Fibroblast of lung (primary cell): ENCODE measurements at places on chromosomes 5 and 9.

- DNase-seq, result no peak
These were observed 223.9 kb downstream of the PBX3 start for GRCh38 chr9:125971050-125971449.

DNA sequence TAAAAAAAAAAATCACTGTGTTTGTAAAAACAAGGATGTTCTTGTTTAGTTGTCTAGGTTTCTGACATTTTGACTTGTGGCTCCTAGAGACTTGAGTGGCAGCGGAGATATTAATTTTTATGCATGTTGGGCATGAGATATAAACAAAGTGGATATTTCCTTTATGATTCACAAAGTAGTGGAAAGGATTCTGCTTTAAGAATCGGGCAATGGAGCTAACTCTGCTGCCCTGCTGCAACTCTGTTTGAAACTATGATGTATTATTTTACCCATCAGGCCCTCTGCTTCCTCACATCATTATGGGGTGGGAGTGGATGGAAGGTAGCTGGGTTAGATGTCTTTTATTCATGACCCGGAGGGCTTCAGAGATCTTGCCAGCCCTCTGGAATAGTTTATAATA lies 94.1 kb upstream of the CD180 start:
- DNase-seq, result peak; percentile 57

GRCh38 chr9:133996531-133997520 lies 4.7 kb upstream of the VAV2 start:
- no peak for DNase-seq

DNA sequence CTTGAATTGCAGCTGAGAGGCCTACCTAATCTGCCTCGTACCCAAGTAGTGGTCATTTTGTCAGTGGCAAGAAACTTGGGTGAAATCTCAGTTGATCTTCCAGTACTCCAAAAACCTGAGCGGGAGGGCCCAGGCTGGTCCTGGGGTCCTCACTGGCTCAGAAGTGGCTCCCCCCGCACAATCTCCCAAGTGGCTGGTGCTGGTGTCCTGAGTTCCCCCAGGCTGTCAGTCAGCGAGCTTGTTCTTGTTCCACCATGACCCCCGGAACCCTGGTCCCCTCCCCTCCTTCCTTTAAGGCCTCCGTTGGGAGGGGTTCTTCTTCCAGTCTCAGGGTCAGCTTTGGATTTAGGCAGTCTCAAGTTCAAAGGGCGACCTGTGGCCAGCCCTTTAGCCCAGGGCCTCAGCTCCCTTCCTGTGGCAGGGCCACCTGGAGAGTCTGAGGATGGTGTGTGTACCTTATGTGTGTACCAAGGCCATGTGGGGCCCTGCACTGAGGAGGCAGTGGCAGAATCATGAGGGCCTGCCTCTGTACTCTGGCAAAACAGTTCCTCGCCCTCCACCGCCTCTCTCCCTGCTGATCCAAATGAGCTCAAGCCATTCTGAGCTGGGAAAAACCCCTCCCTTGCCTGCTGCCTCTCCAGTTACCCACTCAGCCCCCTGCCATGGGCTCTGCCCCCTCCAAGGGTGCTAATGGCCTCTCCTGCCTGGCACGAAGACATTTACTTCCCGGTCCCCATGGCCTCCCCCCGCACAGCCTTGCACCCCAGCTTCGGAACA lies 4.5 kb upstream of the DBN1 start:
- DNase-seq, result no peak

DNA sequence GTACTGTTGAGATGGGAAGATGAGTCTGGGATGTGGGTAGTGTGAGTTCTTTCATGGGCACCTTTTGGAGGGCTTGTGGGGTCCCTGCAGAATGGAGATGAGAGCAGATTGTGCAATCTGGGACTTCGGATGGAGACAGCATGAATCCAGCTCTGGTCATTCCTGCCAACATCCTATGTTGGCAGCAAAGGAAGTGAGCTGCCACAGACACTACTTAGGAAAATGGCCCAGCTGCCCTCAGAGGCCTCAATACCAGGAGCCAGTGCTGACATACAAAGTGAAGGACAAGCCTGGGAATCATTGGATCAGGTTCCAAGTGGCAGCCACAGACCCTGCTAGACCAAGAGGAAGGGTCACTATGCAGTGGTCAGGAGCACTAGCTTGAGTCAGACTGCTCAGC lies 402.8 kb downstream of the CDK5RAP2 start:
- no peak for DNase-seq

DNA sequence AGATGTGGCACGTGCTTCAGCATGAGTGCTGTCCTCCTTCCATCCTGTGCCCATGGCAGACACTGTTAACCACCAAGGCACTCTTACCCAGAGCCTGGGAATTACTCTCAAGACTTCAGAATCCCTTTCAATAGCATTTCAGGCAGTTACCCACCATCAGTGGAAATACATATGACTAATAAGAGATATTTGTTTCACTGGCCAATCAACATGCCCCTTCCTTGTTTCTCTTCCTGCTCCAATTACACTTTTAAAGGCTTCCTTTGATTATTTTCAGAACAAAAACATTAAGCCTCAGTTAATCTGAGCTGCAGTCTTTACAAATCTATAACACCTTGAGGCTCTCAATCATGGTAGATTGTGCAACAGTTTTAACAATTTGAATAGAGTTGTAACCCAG lies 70.8 kb downstream of the PRELID2 start:
- DNase-seq, result peak; percentile 2

GRCh38 chr9:136403915-136404800 lies 4.2 kb upstream of the SNAPC4 start:
- no peak for DNase-seq

DNA sequence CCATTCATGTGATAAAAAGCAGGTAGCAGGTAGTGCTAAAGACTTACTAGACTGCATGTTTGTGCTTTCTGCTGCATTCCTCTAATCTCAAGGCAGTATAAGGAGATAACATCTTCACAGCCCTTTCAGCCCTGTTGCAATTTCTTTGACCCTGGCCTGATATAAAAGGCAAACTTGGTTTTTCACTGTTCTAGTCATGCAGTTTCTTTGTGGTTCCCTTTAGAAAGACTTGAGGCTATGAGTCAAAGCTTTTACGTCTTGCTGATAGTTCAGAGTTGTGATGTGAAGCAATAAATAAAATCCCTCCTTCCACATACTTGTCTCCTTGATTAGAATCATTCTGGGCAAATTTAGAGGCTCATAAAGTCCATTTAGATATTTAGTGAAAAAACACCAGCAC lies 88.6 kb upstream of the CDKN2B start:
- peak; percentile 93 for DNase-seq

DNA sequence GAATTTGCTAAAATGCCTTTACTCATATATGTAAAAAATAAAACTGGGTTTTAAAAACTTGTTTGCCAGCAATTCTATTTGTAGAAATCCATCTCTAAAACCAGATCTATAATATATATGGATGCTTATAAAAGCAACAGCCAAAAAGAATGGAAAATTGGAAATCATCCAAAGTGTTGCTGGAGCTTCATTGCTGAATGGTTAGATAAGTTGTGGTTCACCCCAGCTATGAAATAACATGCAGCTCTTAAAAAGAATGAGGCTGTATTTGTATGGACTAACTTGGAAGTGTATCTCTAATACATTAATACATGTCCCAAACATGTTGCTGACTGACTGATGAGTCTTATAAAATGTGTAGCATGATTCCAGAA lies 76.2 kb downstream of the STK10 start:
- peak; percentile 90 for DNase-seq

- DNase-seq, result no peak
These were observed 293.9 kb upstream of the TARS1 start for GRCh38 chr5:33146881-33147280.

DNA sequence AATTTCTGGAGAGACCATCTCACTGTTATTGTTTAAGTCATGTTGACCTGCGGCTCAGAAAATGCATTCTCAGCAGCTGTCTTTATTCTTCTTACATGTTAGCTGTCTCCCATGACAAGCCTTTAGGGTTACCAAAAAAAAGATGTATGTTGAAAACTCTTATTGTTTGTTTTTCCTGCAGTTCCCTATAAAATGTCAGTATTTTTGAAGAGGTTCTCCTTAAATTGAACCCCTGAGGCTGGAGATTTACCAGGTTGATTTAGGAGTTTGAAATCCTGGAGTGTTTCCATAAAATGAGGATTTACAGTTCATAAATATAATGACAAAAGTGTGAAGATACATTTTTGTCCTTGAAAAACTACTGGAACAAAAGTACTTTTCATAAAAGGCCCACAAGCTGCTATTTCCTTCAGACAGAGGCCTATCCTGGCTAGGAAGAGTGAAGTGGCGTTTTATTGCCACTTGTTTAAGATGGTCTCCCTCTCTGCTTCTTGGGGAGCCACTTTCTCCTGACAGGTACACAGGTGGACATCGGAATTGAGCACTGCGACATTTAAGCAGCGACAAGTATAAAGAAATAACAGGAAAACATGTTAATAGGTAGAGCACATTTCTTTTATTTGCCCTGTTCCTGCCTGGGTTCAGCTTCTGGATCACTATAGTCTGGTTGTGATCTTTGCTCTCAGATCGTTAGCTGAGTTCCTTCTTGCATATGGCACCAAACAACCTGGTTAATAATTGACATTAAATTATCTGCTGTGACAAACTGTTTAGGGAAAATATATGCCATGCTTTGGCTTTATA lies 344.8 kb upstream of the RPS23 start:
- peak; percentile 38 for DNase-seq

DNA sequence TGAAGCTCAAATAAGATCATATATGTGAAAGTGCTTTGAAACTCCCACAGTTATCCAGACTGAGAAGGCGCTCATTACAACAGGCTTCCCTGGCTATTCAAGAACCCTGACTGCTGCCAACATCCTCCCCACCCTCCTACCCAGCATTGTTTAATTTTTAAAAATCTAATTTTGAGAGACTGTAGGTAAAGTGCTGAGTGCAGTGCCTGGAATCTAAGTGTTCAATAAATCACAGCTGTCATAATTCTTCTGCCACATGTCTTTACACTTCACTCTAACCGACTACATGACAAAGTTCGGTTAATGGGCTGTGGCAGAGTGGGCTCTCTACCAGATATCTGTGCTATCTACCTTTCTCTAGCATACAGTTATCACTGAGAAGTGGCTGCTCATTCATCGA lies 255.6 kb upstream of the C9orf72 start:
- no peak for DNase-seq

- DNase-seq, result no peak
These were observed 1.4 kb downstream of the ETF1 start for GRCh38 chr5:138541511-138542179.

GRCh38 chr9:121453232-121453892 lies 46.3 kb downstream of the GGTA1 start:
- no peak for DNase-seq

GRCh38 chr5:157057459-157058370 lies 1.2 kb downstream of the HAVCR1 start:
- no peak for DNase-seq

- peak; percentile 56 for DNase-seq
These were observed 19.8 kb downstream of the COL27A1 start for GRCh38 chr9:114174876-114175771.

DNA sequence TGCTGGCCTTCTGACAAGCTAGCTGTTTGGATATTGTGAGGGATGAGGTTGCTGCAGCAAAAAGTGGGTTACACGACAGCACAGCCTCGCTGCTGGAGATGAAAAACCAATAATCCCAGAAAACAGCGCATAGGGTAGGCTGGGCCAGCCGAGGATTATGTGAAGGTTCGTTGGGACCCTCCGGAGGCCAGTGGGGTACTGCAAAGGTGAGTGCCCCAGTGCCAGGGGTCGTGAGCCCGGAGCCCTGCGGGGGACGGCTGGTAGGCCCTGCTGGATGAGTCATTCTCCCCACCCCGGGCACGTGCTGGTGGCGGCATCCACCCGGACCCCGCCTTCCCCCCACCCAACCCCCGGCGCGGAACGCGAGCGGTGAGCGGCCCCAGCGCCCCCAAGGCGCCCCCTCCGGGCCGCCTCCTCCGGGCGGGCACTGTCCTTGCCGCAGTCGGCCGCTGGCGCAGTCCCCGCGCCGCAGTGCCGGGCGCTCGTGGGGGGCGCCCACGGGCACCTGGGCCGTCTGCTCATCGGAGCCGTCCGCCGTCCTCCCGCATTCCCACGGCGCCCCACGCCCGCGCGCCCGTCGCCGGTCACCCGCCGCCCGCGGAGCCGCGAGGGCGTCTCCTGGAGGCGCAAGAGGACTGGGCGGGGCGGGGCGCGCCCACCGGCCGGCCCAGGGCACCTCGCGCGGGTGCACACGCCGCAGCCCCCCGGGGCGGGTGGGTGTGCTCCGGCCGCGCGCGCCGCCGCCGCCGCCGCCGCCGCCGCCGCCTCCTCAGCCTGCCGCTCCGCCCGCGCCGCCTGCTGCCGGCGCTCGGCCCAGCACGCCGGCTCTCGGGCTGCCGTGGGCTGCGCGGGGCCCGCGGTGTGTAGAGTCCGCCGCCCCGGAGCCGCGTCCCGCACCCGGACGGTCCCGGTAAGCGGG lies at the start of gene PHF24:
PHF24 (plus strand) TSS at position 794 of the 919 bp plus-strand sequence. CDS start 13,014 bp downstream, outside the sequence.
- no peak for DNase-seq

GRCh38 chr9:122239722-122240121 lies 11.0 kb upstream of the LHX6 start:
- DNase-seq, result no peak

DNA sequence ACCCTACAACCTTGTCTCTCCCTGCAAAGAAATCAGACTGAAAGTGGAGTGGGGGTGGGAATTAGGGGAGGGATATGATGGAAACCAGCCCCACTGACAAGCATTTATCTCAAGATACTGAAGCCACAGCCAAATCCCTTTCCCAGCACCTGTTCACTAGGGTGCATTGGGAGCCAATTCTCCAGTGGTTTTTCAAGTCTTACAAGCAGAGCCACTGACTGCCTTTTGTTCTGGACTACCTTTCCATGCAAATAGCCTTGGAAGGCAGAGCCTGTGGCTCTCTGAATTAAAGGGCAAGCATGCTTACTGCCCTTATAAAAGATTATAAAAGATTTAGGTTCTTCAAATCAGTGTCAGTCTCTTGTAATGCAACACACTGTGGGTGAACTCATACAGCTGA lies 8.8 kb upstream of the GGTA1 start:
- DNase-seq, result no peak

DNA sequence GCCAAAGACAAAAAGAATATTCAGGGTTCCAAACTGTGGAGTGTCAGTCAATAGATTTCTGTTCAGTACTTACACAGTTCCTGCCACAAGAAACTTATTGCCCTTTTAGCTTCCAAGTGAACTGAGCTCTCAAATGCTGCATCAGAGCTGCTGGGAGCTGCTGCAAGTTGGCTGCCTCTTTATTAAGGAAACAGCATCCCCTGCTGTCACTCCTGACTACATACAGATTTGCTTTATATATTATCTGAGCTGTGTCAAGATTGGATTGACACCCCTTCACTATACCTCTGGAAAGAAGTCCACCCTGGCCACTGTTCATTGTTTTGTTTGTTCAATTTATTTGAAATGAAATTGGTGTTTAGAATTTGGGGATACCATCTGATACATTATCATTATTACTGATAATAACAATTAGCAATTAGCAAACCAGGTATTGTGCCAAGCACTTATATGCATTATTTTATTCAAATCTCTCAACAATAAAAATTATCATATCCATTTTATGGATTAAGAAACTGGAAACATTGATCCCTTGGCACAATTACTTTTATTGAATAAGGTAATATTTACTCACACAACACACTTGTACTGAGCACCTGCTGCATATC lies 16.4 kb upstream of the C5orf58 start:
- DNase-seq, result peak; percentile 57

DNA sequence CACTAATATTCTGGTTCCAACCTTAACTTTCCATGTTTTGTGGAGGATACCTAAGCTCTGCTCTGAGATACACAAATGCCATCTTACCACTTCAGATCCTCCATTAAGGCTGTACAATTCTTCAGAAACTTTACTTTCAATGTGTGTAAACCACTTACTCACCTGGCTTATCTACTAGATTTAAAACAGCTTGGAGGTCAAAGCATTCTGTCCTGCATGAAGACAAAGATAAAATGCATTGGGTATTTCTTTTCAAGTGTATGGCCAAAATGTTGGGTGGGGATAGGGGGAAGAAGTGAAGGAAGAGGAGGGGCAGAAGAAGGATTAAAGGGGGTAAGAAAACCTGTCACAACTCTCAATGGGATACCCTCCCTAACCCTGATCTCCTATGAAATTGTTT lies 939 bp downstream of the GOLGA1 start:
- DNase-seq, result no peak
